ENCODE measurements at places on chromosomes 13 and 19.

GRCh38 chr13:36323951-36324566 is 22.1 kb downstream of the SPART start:
- no peaks in the 10 kb centered on the region for H3K27me3 ChIP-seq
- peaks cover 7% of the 10 kb centered on the region for H3K4me1 ChIP-seq
- H3K27ac ChIP-seq: peak overlapping the region; percentile 52

- no peaks in the 10 kb centered on the region for H3K27me3 ChIP-seq
- no peaks in the 10 kb centered on the region for H3K36me3 ChIP-seq
- no peak overlapping the region for H3K27ac ChIP-seq
- DNase-seq: no peak
- no peaks in the 10 kb centered on the region for H3K4me1 ChIP-seq
These were observed 372.6 kb downstream of the OXGR1 start for GRCh38 chr13:96621634-96622183.

DNA sequence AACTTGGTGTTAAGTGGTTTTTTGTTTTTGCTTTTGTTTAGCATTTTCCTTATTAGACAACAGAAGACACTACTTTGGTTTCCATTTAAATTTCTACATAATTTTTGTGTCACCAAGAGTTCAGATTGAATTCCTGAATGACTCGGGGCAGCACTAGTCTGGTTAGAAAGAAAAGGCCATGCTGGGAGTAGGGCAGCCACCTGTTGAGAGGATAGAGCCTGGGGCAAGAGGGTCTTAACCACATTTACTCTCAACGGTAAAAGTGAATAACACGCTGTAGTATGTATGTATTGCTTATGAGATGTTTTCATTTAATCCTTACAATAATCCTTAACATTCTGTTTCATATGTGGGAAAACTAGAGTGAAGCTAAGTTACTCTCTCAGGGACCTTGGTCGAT is 71.6 kb downstream of the GPR12 start:
- H3K36me3 ChIP-seq: peaks cover 7% of the 10 kb centered on the region
- H3K27ac ChIP-seq: no peak overlapping the region
- no peak for DNase-seq

- peaks cover 7% of the 10 kb centered on the region for H3K27me3 ChIP-seq
- no peaks in the 10 kb centered on the region for H3K36me3 ChIP-seq
- H3K27ac ChIP-seq: no peak overlapping the region
- no peak for DNase-seq
- H3K4me3 ChIP-seq: no peak overlapping the region
These were observed 10.1 kb downstream of the TINCR start for GRCh38 chr19:5557691-5558090.

DNA sequence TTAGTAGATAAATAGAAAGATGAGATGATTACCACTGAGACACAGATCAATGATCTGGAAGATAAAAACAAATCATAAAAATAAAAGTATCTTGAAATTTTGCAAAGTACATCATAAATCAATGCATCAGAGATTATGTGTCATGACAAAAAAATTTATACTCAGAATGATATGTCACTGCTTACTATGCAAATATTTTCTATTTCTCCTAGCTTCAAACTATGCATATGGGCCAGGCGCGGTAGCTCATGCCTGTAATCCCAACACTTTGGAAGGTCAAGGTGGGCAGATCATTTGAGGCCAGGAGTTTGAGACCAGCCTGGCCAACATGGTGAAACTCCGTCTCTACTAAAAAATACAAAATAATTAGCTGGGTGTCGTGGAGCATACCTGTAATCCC is 17.3 kb upstream of the RBM26 start:
- H3K27ac ChIP-seq: no peak overlapping the region
- H3K27me3 ChIP-seq: no peaks in the 10 kb centered on the region
- no peaks in the 10 kb centered on the region for H3K36me3 ChIP-seq
- no peaks in the 10 kb centered on the region for H3K4me1 ChIP-seq
- no peak for DNase-seq

All from astrocyte (in vitro differentiated cells and primary cell).